ENCODE measurements at places on chromosomes 12 and 14. TPM values are rescaled to one million over a fixed set of nuclear protein-coding genes. Genes with fewer than 3 reads are reported as not detected.

AICDA gene
- not detected for total RNA-seq

DNA sequence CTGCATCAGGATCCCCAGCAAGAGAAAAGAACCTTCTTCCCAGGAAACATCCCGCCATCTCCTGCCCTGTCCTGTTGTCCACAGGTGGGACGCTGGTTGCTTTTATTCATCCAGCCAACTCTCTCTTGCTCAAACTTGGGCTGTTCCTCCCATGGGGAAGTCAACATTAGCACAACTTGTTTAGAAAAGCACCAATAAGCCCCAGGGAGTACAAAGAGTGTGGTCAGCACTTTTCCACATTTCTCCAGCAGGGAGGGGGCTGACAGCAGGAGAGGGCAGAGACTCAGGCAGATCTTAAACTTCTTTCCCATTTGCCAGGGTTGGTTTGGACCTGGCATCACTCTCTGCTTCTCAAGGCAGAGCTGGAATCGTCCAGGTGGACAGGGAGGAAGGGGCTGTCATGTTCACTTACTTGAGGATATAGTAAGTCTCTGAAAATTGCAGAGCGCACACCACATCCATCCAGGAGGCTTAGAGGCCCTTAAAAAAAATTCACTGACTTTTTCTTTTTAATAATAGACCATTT lies 74.9 kb downstream of the RBM19 start:
- DNase-seq = no peak

TAMALIN gene
- 64.9 TPM for total RNA-seq

GRCh38 chr12:40225984-40226602 lies 1.3 kb downstream of the LRRK2 start:
- no peak for DNase-seq

GRCh38 chr14:77024171-77024691 lies 4.3 kb downstream of the IRF2BPL start:
- DNase-seq = peak; percentile 92

TEX52 gene
- total RNA-seq = not detected

DNA sequence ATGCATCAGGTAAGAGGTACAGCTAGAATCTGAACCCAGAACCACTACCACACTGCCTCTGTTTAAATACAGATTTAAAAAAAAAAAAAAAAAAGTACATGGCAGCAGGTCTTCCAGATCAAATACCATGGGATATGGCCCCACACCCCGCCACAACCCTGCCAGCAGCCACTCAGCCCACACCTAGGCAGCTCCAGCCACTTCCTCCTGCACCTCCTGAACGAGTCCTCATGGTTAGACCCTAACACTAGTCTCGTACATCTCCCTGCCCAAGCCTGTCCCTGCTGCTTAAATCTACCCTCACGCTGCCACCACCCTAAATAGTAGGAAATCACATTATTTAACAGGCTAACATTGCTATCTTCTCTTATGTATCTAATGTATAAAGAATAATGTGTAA lies 12.6 kb downstream of the SETD3 start:
- DNase-seq = no peak

FOXM1 gene
- total RNA-seq = 0.94 TPM

GRCh38 chr12:2640709-2641108 lies 154.1 kb upstream of the FKBP4 start:
- peak; percentile 90 for DNase-seq

TESPA1 gene
- not detected for total RNA-seq

DNA sequence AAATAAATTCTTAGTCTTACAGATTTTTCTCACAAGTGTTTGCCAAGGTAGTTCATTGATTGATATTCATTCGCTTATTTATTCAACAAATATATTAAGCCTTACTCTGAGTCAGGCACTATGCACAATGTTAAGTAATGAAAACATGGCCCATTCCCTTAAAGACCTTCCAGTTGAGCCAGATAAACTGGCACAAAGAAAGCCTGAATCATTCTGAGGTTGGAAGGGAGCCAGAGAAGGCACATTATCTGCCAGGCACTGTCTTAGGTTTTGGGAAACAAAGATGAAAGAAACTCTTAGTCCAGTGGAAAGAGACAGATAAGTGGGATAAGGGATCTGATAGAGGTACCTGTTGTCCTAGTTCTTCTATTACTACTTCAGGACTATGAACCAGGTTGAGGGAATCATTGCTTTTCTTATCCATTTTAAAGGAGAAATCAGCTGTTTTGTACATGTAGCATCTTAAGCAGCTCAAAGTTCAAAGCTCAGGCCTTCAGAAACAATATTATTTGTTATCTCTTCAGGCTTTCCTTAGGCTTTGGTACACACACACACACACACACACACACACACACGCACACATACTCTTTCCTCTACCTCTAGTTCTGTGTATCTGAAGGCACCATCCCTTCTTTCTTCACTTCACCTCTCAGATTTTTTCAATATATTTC lies 27.0 kb downstream of the PDE6H start:
- DNase-seq = peak; percentile 48

DNA sequence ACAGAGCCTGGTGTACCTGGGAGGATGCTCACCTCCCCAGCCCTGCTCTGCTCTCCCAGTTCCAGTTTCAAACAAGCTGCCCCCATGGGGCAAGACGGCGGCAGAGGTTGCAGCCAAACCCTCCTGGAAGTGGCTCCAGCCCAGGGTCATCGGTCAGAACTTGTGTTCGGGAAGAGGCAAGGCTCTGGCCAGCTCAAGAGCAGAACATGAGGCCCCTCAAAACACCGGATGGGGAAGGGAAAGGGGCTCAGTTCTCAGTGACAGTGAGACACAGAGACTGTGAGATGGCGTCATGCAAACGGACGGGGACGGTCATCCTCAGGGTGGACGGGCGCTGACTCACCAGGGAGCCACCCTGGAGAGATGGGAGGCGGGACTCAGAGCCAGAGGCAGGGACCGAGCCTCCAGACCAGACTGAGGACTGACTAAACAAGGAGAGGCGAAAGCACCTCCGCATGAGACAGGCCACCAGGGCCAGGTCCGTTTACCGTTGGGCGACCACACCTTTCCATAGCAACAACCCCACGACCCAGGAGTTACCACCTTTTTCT lies 63.9 kb upstream of the GALNT9 start:
- DNase-seq = no peak

GRCh38 chr12:58833853-58834252 lies 86.5 kb downstream of the LRIG3 start:
- peak; percentile 17 for DNase-seq

INF2 gene
- 87.3 TPM for total RNA-seq

DNA sequence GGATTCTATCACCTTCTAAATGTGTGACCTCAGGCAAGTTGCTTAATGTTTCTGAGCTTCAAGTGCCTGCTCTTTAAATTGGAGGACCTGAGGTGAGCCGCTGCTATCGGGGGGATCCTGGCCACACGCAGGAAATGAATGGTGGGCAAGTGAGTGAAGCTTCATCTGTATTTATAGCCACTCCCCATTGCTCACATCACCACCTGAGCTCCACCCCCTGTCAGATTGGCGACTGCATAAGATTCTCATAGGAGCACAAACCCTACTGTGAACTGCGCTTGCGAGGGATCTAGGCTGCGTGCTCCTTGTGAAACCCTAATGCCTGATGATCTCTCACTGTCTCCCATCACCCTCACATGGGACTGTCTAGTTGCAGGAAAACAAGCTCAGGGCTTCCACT lies 158.6 kb upstream of the CCND2 start:
- DNase-seq = no peak

DNA sequence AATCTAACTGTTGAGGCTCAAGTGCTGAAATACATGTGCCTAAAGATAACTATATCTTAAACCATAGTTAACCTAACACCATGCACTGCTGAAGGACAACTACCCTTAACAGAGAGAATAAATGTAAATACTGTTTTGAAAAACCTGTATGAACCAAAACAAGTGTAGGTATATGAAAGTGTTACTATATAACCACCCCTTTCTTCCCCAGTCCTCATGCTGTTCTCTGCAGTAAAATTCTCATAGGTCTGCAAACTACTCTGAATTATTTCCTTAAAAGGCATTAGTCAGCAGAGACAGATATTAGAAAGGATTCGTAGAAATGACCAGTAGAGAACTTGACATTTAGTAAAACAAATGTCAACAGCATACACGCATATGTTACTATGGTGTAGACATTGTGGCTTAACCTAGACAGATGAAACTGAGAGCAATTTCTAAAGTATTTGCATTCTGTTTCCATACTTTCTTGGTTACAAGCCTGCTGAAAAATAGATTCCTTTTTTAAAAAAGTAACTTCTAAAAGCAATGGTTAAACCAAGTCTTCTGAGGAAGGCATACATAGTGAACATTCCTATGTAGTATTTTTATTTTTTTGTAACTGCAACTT lies 13.9 kb downstream of the CSRP2 start:
- no peak for DNase-seq

GRCh38 chr14:30621354-30621939 lies 672 bp upstream of the SCFD1 start:
- DNase-seq = peak; percentile 10

- DNase-seq = no peak
These were observed 2.0 kb downstream of the RMST start for GRCh38 chr12:97464385-97465321.

DNA sequence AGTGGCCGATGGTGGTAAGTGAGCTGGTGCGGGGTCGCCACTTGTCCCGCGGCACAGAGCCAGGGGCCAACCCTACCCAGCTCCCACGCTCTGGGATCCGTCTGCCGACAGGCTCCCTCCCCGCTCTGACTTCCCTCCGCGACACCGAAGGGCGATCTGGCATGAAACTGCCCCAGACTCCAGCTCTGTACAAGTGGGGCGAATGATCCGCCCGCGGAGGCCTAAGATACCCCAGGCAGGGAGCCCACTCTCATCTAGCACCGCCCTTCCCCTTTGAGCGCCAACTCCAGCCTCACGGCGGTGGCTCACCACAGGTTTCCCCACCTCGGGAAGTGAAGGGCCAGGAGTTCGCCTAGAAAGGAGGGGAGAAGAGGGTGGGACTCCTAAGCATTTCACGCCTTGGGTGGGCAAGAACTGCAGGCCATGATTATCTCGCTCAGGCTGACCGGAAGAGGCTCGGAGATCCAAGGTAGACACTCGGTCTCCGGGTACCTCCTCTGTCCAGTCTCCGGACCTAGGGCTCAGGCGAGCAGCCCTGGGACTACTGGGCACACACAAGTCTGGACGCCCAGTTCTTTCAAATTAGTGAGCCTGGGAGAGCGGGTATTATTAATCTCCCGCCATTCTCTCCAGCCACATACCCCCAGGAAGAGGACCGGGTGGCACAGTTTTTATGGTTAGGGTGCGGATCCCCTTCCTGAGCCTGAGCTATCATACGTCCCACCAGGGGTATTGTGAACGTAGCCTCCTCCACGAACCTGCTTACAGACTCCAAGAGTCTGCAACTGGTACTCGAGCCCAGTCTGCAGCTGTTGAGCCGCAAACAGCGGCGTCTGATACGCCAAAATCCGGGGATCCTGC lies 849 bp downstream of the WNT1 start:
- no peak for DNase-seq

GRCh38 chr12:5510251-5510805 lies 78.4 kb downstream of the NTF3 start:
- no peak for DNase-seq

ARF3 gene
- total RNA-seq = 47.6 TPM

GRCh38 chr12:2451025-2451424 lies 343.7 kb upstream of the FKBP4 start:
- DNase-seq = no peak

GRCh38 chr12:89369166-89369565 lies 16.9 kb upstream of the DUSP6 start:
- no peak for DNase-seq

DNA sequence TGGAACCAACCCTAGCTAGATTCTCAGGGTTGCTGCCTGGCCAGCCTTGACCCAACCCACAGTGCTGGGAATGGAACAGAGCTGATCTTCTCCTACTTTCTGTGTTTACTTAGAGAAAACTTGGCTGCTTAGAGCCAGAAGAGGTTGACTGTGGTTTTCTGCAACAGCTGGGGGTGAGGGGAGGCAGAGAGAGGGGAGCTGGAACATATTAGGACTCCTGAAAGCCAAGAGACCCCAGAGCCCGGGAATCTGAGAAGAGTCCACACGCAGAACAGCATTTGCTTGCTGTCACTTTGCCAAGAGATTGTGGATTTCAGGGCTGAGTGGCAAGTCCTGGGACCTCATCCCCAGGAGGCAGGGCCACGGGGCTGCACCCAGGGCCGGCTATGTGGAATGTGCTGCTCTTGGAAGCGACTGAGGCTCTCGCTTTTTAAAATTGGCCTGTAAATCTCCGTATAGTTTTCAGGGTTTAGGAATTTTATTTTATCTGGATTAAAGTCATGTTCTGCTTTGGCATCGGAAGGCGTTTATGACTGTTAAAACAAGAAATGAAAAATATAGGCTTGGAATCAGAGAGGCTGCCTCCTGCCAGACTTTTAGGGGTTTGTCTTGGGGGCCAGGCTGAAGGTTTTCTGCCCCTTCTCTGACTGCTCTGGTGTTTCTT lies 22.3 kb upstream of the MED13L start:
- peak; percentile 71 for DNase-seq

DNA sequence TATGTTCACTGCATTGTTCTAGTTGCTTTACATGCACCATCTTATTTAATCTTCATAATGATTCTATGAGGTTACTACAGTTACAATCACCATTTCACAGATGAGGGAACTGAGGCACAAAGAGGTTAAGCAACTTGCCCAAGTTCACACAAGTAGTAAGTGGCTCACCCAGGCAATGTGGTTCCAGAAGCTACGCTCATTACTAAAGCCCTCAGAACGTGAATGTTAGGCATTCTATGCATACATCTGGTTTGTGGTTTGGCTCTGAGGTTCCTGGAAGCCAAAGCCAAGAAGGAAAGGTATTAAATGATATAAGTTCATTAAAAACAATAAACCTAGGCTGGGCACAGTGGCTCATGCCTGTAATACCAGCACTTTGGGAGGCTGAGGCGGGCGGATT lies 14.4 kb upstream of the VRTN start:
- peak; percentile 73 for DNase-seq

SERPINA10 gene
- total RNA-seq = not detected

ARL1 gene
- 117 TPM for total RNA-seq

- peak; percentile 55 for DNase-seq
These were observed 202.2 kb downstream of the AEBP2 start for GRCh38 chr12:19641235-19642080.

DNA sequence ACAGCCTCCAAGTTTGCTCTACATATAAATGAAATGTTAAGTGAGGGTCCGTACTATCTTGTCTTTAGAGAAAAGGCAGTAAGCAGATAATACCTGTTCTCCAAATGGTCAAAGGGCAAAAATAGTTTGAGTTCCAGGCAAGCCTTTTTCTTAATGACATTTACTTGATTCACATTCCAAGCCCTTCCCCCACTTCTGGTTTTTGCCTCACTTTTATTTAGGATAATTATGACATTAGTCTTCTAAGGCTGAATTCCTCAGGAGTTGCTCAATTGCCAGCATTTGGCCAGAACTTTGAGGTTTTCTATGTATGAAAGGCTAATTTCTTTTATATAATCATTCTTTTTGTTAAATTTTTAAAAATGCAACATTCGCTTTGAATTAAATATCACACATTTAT lies 62.5 kb upstream of the DUSP6 start:
- DNase-seq = no peak

All from myocyte (in vitro differentiated cells).